Dorsolateral prefrontal cortex (tissue), 122 donors: ENCODE measurements at places on chromosomes 11 and 22. TPM values are rescaled to one million over a fixed set of nuclear protein-coding genes. Genes with fewer than 3 reads are reported as not detected.

Gene TRIM34
- 4.1 TPM for total RNA-seq

DNA sequence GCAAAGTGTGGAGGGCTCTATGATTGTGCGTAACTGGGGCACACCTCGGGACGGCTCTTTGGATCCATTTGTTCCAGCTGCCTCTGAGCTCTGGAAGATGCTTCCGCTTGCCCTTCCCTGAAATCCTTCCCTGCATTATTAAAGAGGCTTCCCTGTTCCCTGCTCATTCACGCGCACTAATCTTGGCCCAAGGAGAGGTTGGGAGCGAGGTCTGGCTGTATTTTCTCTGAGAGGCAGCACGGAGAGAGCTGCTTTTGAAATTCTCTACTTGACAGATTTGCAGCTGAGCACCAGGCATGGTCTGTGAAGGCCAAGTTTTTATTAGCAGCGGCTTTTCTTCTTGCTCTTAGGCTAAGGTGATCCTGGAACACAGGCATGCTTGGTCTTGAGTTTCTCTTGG is 94.8 kb upstream of the NTM start:
- no peak for DNase-seq

- DNase-seq: no peak
Measured at GRCh38 chr11:105548359-105548758, 61.5 kb upstream of the GRIA4 start.

Gene AQP11
- total RNA-seq: 7.5 TPM

- no peak for DNase-seq
Measured at GRCh38 chr11:3058753-3059664, 1.8 kb upstream of the CARS1 start.
